ENCODE measurements at places on chromosomes 13 and 19.
A peak's percentile ranks its signal among the peaks of the same experiment; 100 is the strongest.

GRCh38 chr19:1984357-1984756 is 31.2 kb downstream of the BTBD2 start:
- DNase-seq = no peak

DNA sequence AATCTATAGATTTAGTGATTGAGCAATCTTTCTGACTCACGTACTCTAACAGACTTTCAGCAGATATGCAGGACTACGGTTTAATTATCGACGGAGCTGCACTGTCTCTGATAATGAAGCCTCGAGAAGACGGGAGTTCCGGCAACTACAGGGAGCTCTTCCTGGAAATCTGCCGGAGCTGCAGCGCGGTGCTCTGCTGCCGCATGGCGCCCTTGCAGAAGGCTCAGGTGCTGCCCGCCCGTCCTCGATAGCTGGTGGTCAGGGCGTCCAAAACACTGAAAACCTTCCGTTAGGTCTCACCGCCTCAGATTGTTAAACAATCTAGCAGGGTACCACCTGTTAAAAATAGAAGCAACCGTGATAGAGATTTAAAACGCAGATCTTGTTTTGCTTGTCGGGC is 113.2 kb upstream of the MCF2L start:
- no peak for DNase-seq

- no peak for DNase-seq
Measured at GRCh38 chr13:33872005-33872351, 54.0 kb downstream of the RFC3 start.

DNA sequence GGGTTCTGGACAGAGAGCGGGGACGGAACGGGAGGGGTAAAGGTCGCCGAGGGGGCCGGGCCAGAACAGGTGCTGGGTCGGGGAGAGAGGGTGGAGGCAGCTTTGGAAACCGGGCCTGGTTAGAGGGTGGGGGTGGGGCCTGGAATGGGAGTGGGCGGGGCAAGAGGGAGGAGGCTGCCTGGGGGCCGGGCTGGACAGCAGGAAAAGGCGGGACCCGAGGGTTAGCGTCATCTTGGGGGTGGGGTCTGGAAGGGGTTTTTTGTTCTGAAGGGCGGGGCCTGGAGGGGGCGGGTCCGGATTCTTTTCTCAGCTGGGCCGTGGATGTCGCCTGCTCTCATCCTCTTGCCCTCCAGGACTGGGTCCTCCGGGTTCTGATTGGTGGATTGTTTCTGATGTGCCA is 4.3 kb upstream of the ZNF813 start:
- no peak for DNase-seq

GRCh38 chr19:10642473-10643171 is 11.5 kb upstream of the ILF3 start:
- DNase-seq = no peak

DNA sequence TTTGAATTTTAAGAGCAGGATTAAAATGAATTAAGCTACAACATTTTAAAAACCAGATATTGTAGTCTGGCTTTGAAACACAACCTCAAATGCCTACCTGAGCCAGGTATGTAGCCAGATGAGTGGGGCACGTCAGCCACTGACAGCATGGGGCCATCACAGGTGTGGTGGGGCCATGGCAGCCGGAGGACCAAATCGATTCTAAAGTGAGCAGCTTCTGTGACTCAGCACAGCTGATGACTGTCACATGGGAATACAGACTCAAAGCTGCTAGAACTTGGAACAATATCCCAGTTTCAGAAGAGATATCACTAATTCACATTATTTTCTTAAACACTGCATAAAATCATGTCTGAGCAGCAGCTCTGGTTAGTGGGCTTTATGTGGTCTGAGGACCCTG is 52.8 kb downstream of the SERP2 start:
- no peak for DNase-seq

- no peak for DNase-seq
Measured at GRCh38 chr19:457636-458035, 3.2 kb downstream of the SHC2 start.

DNA sequence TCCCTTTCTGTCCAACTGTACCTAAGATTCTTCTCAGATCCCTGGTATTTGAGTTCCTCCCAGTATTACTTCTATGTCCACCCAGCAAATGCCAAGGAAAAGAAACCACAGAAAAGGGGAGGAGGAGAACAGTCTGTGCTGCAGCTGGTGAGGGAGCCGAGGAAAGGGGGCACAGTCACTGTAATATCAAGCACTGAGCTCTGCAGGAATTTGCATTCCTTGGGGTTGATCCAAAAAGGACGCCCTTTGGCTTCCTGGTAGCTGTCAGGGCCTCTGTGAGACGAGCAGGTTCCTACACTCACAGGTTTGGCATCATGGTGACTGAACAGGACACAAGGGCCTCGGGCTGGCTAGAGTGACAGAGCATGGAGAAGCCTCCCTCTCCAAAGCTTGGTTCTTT is 273.4 kb downstream of the NHLRC3 start:
- DNase-seq = no peak

DNA sequence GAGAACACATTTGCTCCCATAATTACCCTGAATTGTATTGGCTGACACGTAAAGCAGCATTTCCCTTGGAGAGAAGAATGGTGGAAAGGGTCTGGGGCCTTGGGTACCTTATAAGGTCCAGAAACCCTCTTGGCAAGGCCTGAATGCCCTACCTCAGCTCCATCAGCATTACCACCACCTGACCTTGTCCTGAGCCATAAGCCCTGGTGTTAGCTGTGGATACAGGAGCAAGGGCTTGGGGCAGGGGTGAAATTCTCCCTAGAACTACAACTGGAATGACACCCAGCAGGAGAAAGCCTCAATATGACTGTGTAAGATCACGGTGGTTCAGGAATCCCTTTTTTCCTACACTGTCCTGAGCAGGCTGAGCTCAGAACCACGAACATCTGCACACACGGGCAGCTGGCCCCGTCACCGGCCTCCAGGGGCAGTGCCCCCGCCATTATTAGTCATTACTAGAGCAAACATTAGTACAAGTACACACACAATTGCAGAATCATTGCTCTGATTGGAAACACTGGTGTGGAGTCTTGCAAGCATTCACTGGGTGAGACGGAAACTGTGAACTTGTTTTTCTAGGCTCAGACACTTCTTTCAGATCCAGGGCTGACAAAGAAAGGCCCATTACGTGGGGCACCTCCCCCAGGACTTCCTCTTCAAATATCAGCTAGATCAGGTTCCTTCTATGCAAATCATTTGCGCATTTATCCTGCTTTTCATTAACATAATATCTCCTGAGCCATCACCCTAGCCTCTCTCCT is 26.8 kb upstream of the MTIF3 start:
- DNase-seq = no peak

- peak; percentile 68 for DNase-seq
Measured at GRCh38 chr19:51660975-51661600, 14.5 kb upstream of the SIGLEC14 start.

GRCh38 chr13:95100525-95101433 is 200.5 kb downstream of the ABCC4 start:
- peak; percentile 66 for DNase-seq

DNA sequence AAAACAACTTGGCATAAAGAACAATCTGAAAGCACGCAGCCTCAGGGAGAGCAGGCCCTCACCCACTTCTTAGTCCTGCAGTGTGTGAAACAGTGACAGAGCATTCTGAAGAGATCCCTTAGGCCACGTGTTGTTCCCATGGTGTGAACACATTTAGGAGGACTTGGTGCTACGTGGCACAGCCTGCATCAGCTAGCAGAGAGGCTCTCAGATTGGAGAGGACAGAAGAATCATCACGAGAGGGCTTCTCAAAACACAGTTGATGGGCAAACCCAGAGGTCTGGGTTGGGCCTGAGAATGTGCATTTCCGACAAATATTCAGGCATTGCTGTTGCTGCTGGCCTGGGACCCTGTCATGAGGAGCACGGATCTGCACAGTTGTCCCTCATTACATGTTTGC is 26.1 kb upstream of the TFDP1 start:
- no peak for DNase-seq

DNA sequence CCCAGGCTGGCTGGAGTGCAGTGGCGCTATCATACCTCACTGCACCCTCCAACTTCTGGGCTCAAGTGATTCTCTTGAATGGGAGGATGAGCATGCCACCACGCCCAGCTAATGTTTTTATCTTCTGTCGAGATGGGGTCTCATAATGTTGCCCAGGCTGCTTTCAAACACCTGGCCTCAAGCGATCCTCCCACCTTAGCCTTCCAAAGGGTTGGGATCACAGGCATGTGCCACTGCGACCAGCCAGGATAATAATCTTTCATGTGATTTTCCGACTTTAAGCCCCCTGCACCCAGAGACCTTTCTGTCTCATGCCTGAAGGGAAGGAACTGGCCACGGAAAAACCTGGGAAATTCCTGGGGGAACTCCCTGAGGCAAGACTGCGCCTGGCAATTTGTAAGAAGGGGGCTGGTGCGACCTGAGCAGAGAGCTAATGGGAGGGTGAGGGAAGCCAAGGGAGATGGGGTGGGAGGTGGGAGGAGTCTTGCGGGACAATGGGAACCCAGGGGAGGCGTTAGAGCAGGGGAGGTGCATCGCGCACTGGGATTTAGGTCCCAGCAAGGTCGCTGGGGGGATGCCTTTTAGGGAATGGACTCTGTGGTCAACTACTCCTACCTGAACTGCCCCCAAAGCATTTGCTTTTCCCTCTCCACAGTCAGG is 1.2 kb upstream of the CCDC124 start:
- DNase-seq = no peak

GRCh38 chr19:41785653-41786052 is 10.7 kb upstream of the CEACAM3 start:
- peak; percentile 49 for DNase-seq

- no peak for DNase-seq
Measured at GRCh38 chr13:28568286-28568685, 73.4 kb upstream of the FLT1 start.

DNA sequence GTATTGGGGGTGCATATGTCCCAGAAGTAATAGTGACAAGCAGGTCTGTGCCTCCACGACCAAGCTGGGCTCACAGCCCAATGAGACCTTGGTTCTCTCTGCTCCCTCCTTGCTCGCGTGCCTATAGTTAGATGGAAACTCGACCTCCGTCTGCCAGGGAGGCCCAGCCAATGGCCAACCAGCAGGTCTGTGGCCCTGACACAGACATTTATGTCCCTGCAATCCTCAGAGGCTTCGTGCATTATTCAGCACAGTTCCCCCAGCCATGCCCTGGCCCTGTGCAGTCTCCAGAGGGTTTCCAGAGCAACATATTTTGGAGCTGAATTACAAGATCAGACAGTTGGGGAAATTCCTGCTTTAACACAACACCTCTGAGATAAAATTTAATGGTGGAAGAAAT is 105.1 kb downstream of the UQCRFS1 start:
- no peak for DNase-seq

- DNase-seq = peak; percentile 21
Measured at GRCh38 chr19:58021541-58022282, 12.1 kb upstream of the ZSCAN1 start.

DNA sequence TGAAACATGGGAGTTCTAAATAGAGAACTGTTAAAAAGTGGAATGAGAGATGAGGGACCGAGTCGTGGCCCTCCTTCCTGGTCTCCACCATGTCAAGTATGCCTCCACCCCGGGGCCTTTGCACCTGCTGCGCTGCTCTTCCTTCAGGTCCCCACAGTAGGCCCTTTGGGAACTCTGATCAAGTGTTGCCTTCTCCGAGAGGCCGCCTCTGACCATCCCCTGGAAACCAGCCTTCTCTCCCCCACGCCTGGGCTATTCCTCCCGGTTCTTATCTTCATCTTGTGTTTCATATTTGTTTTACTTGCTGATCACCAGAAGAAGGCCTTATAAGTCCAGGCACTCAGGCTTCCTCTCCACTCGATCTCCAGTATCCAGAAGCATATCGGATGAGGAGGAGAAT is 40.0 kb downstream of the IRS2 start:
- no peak for DNase-seq

DNA sequence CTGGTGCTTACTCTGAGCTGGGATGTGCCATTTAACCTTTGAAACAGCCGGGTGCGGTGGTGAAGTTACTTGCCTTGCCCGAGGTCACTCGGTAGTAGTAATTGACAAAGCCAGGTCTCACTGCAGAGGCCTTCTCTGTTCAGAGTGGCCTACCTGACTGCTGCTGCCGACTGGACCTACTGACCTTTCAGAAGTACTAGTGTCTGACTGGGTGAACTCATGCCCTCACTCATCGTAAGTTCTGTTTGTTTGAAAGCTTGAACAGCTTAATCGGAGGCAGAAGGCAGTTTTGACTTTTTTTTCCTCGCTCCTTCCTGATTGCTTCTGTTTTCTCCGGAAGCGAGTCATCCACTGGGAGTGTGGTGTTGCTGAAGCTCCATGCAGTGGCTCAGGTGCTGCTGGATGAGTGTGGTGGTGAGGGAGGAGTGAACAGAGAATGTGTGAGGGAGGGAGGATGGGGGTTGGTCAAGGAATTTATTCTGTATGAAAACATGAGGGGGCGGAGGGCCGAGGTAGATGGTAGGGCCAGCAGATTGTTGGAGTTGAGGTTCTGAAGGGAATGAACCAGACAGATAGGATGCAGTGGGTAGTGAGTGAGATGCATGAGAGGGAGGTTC is 2.7 kb downstream of the SPINT2 start:
- DNase-seq = peak; percentile 53

- DNase-seq = peak; percentile 52
Measured at GRCh38 chr13:100269837-100270236, 180.9 kb downstream of the PCCA start.

DNA sequence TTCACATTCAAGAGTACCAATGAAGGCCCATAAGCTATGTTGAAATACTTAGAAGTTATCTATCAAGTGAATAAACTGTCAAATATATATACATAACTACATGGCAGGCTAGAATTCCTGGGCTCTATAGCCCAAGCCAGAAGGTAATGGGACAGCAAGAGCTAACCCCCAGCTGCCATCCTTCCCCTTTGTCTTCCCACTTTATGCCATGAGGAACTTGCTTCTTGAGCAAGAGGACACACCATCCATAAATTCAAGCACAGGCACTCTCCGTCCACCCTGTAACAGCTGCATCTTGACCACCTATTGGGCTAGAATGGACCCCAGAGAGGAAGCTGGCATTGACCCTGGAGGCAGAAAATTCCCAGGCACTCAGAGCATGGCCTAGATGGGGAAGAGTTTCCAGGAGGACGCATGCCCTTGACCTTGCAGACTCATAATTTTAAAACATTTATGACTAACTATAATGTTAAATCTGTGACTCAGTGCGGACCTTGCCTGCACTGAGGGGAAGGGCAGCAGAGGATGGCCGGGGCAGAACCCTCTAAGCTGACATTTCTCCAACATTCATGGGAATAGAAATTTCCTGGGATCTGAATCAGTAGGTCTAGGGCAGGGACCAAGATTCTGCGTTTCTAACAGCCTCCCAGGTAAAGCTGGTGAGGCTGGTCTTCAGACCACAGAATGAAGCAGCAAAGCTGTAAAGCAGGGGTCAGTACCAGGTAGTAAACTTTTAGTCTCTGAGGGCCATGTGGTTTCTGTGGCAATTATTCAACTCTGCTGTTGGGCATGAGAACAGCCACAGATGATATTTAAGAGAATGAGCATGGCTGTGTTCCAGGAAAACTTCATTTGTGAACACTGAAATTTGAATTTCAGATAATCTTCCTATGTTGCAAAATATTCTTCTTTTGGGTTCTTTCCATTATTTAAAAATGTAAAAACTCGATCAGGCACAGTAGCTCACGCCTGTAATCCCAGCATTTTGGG is 71.4 kb upstream of the CLDN10 start:
- peak; percentile 19 for DNase-seq

Measured in fibroblast of skin of right quadriceps (primary cell).